ELR (cell line): ENCODE measurements at places on chromosomes 13 and 19.
A peak's percentile ranks its signal among the peaks of the same experiment; 100 is the strongest.

GRCh38 chr13:113969973-113970611, 3.8 kb downstream of the C13orf46 start:
- no peak for DNase-seq

GRCh38 chr19:58406818-58407657, 1.4 kb upstream of the ZNF584 start:
- peak; percentile 38 for DNase-seq

- peak; percentile 74 for DNase-seq
Measured at GRCh38 chr13:34035676-34036325, 217.9 kb downstream of the RFC3 start.

DNA sequence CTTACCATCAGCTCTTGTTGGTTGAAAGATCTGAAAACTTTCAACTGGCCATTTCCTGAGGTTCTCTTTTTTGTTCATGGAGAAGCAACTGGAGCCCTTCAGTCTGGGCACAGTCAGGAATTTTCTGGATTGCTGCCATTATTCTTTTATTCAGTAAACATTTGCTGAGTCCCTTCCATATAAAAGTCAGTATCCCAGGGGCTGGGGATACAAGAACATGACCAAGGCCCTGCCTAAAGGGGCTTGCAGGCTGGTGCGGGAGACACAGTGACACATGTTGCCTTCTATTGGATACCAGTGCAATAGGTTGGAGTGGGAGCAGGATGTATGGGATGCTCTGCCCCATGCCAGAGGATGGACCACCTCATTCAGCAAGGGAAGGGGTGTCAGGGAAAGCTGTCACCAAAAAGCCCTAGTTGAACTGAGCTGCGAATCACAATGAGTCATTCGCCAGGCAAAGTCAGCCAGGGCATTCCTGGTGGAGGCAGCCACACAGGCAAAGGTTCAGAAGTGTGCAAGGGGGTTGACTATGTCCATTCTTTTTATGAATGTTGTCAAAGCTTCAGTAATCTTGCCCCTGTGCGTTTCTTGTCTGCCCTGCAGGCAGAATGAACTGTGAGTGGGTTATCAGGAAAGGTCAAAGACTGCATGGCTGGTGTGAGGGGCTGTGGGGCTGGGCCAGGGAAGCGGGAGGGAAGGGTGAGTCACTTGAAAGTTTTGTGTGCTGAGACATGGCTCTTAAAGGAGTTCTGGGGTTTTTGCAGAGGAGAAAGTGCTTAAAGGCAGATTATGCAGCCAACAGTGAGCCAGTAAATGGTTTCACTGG, 395.9 kb downstream of the KCNRG start:
- DNase-seq, result peak; percentile 90

GRCh38 chr13:79405501-79405830, 589 bp downstream of the RBM26 start:
- DNase-seq, result no peak

GRCh38 chr13:98044301-98044700, 90.8 kb downstream of the IPO5 start:
- no peak for DNase-seq

DNA sequence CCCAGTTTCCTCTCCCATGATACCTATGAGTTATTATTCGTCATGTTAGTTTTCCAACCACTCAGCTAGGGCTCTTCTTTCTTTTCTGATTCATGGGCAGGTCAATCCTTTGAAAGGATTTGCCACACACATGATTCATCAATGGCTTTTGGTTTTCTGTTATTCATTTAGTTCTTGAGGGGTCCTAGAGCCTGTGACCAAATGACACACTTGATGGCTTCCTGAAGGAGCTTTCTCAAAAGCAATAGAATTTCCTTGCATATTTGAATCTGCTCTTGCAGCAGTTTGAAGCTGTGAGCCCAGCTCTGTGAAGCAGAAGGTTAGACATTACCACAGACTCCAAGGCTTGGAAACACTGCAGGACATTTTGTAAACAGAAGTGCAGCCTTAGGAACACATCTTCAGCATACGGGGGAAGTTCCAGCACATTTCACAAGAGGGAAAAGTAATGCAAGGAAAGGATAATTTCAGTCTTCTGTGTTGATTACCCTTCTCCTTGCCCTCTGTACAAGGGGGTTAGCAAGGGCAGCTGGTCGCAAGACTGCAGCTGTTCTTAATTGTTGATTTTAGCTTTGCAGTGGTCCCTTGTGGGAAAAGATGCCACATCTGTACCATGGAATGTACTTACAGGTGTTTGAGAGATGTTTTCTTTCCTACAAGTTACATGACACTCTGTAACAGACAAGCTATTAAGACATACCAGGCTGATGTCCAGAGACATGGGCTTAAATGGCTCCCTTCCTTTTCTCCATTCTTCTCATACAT, 338.6 kb downstream of the KCNRG start:
- DNase-seq, result peak; percentile 85

DNA sequence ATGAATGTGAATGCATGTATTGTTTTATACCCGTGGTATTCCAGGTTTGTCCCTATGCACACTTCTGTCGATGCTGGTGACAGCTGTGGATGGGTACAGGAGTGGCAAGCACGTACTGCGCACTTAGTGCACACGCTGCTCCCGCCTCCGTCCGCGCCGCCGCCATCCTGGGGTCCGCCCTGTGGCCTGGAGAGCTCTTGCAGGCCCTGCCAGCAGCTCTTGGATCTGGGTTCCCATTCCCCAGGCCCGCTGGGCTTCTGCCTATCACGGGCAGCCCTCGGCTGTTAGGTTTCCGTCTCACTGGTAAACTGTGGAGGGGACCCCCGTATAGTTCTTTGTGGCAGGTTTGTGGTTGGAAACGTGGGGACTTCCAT, 4.0 kb downstream of the GNA11 start:
- DNase-seq, result no peak

DNA sequence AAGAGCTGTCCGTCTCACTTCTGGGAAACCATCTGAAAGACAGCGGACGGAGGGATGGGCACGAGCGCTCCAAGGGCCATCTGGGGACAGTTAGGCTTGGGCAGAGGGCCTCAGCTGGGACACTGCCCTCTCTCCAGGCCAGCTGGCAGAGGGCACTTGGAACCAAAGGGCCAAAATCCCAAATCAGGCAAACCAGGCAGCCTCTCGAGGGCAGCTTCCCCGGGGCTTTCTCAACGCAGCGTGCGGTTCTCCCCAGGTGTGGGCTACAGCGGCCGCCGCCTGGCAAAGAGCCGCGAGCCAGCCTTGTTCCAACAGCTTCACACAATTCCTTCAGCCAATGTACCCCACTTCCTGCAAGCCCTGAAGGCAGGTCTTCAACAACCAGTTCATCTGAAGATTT, 5.0 kb downstream of the MLLT1 start:
- no peak for DNase-seq

DNA sequence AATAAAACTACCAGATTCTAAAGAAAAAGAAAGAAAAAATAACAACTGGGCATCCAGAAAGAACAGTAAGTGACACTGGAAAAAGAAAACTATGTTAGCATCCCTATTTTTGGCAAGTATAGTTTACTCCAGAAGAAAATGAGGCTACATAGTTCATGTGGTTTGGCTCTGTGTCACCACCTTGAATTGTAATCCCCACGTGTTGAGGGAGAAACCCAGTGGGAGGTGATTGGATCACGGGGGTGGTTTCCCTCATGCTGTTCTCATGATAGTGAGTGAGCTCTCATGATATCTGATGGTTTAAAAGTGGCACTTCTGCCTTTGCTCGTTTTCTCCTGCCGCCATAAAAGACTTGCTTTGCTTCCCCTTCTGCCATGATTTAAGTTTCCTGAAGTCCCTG, 76.9 kb downstream of the ITGBL1 start:
- DNase-seq, result peak; percentile 85

DNA sequence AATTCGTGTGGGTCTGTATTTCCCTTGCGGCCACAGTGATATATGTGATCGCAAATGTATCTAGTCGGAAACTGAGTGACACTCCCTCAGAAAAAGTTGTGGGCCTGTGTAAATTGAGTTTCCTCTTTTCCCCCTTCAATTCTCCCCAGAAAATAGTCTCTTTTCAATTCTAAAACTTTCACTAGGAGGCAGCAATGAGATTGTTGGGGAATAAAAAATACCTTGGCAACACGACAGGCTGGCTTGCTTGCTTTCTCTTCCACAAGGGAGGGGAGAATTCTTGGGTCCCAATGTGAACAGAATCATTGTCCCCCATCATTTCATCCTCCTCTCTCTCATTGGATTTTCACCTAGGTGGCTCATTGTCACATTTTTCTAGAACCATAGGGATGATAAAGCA, 3.7 kb upstream of the SOX21 start:
- DNase-seq, result no peak

- DNase-seq, result peak; percentile 58
Measured at GRCh38 chr13:97276862-97277269, 54.7 kb downstream of the MBNL2 start.

GRCh38 chr13:59690857-59691500, 472.7 kb downstream of the DIAPH3 start:
- DNase-seq, result peak; percentile 36

DNA sequence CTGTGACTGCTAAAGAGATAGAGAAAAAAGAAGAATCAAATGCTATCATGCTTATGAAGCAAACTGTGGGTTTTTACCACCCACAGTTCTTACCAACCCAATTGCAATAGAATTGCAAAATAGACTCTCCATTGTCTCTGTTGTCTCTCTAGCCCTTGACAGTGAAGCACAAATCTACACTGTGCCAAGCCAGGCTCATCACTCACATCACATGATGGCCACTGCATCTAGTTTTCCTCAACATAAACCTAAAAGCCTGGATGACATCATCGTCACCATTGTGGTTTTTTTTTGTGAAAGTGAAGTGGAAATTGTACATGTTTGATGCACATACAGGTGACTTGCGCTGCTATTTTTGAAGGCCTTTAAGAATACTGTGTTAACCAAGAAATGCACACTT, 56.1 kb downstream of the KL start:
- DNase-seq, result no peak

DNA sequence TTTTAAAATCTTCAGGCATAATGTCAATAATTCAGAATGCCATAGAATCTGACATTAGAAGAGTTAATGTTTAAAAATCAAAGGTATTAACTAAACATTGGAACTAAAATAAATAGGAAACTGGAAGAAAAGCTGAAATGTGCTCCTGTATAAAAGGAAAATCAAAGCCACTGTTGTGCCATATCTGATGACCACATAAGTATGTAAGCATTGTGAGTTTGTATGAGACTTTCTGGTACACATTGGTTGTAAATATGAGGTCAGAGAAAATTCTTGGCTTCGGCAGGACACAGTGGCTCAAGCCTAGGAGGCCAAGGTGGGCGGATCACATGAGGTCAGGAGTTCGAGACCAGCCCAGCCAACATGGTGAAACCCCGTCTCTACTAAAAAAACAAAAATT, 48.3 kb upstream of the INTS6 start:
- DNase-seq, result no peak

- peak; percentile 82 for DNase-seq
Measured at GRCh38 chr19:17296273-17296672, 7.0 kb downstream of the ABHD8 start.

DNA sequence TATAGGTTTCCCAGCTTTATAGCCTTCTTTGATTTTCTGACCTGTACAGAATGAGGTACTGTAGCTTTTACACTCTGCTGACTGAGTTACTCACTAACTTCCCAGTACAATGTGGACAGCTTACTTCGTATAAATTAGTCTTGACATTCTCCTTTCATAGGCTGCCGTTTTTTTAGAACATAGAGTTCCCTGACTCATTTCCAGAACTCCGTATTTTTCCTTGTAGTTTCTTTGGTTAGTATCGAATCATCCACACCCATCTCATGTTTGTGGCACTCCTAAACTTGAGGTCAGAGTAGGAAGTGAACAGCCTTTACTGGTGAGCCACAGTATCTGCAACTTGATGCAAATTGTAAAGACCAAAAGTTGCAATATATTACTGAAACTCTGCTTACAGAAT, 303.9 kb downstream of the SLITRK5 start:
- peak; percentile 30 for DNase-seq

DNA sequence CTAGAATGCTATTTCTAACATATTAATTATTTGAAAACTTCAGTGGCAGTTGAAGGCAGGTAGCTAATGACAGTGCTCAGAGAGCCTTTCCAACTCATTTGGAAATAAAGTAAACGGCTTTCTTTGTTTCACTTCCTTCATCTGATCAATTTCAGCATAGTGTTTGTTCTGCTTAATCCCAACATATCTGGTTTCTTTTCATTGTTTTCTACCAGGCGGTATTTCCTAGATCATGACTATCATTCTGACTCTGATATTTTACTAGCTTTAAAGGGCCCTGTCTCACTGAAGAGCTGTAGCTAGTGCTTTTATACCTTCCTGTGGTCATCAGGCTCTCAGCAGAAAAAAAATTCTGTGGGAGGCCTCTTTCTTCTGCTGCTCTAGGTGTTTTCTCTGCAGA, 178.6 kb downstream of the RBM26 start:
- DNase-seq, result no peak

DNA sequence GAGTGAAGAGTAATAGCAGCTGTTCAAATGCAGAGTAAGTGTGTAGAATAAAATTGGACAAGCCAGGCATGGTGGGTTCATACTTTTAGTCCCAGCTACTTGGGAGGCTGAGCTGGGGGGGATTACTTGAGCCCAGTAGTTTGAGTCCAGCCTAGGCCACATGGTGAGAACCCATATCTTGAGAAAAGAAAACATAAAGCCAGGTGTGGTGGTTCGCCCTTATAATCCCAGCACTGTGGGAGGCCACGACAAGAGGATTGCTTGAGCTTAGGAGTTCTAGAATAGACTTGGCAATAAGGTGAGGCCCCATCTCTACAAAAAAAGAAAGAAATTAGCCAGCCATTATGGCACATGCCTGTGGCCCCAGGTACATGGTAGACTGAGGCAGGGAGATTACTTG, 1241.1 kb downstream of the UQCRFS1 start:
- no peak for DNase-seq

GRCh38 chr13:68078874-68079273, 848.7 kb upstream of the PCDH9 start:
- DNase-seq, result no peak

DNA sequence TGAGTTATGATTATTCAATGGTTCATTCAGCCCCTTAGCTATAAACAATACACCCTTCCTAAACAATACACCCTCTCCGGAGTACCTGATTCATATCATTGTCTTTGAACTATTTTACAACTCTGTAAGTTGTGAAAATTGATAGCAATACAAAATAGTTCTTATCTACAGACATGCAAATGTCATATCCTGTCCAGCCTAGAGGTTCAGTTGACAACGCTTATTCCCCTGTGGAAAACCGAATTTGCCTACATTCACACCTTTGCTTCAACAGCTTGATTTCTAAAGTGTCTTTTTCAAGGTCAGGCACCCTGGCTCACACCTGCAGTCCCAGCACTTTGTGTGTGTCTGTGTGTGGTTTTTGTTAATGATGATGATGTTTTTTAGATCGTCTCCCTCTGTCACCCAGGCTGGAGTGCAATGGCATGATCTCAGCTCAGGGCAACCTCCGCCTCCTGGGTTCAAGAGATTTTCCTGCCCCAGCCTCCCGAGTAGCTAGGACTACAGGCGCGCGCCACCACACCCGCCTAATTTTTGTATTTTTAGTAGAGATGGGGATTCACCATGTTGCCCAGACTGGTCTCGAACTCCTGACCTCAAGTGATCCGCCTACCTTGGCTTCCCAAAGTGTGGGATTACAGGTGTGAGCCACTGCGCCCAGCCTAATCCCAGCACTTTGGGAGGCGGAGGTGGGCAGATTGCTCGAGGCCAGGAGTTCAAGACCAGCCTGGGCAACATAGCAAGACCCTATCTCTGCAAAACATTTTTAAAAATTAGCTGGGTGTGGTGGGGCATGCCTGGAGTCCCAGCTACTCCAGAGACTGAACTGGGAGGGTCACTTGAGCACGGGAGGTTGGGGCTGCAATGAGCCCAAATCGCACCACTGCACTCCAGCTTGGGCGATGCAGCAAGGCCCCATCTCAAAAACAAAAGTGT, 9.6 kb downstream of the C19orf53 start:
- DNase-seq, result no peak

- no peak for DNase-seq
Measured at GRCh38 chr13:36804588-36804987, 14.4 kb upstream of the RFXAP start.

- DNase-seq, result peak; percentile 78
Measured at GRCh38 chr13:113976711-113977684, 3.1 kb upstream of the C13orf46 start.
